Psoas muscle (tissue), 8 donors: ENCODE measurements at places on chromosomes 6 and 20.
A peak's percentile ranks its signal among the peaks of the same experiment; 100 is the strongest.

DNA sequence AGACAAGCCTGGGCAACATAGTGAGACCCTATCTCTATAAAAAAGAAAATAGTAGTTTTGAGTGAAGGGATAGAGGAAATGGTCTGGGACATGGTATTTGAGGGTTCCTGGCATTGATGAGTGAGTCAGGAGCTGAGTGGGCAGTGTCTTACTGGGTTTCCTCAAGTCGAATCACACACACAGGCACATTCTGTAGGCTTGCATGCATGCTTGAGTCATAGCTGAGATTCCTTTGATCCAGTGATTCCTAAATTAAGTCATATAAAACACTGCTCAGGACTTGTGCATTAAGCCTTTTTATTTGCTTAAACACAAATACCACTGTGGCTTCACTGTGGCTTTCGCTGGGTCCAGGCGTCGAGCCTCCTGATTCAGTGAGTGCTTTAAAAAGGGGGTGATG is 71.8 kb upstream of the TMEM181 start:
- DNase-seq = no peak

DNA sequence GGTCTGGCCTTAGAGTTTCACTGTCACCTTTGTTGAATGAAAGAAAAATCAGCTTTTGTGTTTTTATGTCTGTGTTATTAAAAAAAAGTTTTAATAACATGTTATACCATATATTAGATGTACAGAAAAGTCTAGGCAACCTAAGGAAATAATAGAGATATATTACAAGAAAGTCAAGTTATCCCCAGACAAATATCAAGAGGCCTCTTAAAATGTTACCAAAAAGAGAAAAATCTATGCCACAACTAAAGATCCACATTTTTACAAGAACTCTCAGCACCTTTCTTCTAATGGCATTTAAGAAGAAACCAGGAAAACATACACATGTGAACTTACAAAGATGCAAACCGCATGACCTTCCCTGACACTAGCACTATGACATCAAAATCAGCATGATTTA is 26.8 kb downstream of the RAMACL start:
- DNase-seq = no peak

DNA sequence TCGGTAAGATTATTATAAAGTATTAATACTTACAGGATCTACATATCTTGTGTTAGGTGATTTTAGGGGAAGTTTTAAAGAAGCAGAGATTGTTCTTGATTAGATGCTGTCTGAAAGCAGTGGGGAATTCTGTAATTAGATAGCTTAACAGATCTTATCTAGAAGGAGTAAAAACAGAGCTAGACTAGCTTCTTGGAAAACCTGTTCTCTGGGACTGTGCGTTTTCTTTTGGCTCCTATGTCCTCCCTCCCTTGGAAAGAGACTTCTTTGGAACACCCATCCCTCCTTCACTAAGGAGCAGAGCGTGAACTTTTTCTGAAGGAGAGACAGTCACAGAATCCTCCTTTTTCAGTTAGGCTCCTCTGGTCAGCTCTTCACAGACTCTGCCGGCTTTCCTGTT is 83.5 kb upstream of the ZNF184 start:
- no peak for DNase-seq

DNA sequence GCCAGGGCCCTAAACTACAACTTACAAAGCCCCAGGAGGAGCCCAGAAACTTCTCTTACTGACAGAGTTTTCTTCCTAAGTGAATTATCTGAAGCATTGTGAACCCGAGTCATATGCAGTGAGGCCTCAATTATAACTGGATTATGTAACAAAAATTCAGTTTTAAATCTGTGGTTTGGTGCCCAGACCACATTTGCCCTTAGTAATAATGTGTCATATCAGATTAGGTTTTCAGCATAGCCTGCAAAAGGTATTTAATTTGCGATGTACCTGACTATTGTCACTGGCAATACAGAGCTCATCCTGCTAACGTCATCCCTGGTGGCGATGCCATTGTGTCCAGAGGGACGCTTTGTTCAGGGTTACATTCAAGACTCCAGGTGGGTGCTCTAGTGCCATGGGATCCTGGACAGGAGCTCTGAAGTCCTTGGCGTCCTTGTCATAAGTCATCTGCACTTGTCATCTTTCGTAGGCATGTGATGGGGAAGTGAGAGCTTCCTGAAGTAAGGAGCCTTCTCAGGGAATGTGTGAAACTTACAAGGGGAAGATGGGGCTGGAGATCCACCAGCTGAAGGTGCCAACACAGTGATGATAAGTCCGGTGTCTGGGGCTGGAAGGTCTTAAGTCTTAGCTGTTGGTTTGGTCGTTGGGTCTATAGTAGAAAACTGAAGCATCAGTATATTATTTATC is 65.1 kb downstream of the HIVEP1 start:
- no peak for DNase-seq

DNA sequence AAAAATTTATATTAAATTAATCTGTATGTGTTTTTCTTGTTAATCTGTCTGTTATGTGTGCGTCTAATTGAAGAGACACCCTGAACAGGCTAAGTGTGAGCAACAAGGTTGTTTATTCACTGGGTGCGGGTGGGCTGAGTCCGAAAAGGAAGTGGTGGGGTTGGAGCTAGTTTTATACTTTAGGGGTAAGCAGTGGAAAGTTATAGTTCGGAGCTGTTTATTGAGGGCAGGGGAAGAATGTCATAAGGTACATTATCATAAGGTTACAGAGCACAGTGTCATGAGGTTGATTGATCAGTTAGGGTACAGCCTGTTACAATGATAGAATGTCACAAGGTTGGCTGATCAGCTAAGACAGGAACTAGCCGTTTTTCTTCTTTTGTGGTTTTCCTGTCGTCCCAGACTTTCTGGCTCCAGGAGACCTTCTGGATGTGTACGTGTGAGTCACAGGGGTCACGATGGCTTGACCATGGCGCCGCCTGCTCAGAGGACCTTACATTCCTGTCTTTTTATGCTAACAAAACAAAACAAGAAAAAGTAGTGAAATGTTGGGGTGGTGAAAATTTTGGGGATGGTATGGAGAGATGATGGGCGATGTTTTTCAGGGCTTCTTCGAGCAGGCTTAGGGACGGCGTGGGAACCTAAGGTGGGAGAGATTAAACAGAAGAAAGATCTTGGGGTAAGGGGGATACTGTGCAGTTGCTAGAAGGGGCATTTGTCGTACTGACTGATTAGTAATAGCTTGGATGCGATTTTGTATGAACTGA is 754.0 kb upstream of the ADGRB3 start:
- no peak for DNase-seq

- no peak for DNase-seq
Measured at GRCh38 chr6:158910484-158911440, 89.2 kb downstream of the RSPH3 start.

- DNase-seq = no peak
Measured at GRCh38 chr6:12993283-12993898, 276.8 kb downstream of the PHACTR1 start.

GRCh38 chr6:131654326-131654725 is 17.2 kb downstream of the ENPP3 start:
- DNase-seq = no peak

DNA sequence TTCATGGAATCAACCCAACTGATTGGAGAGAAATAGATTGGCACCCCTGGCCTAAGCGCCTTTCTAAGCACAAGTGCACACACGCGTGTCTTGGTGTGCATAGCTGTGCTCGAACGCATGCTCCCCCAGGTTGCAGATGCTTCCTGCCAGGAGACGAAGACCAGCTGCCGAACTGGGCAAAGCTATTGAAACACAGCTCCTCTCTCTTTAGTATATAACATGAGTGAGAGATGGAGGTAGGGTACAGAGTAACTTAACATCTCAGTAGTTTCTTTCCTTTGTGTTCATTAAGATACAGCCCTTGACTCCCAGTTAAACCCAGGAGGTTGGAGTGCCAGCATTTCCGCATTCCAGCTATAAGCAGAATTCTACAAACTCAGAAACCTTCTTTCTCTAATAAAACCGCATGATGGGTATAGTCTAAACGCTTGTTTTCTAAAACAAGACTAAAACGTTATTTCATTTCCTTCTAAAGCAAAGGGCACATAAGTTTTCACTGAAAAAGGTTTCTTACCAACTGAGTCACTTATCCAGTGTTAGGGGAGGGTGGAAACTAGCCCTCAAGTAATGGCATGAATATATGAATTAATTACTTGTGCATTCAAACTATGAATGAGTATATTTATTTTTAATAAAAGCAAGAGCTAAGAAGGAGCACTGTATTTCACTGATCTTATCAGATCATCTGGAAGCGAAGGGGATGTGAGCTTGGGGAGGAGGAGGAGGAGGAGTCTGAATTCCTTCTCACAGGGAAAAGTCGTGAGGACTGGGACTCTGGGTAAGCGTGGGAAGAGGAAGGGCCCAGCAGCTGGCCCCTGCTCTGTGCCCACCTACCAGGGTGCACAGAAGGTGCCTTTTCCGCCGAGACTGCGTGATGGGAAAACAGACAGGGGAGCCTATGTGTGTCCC is 179.2 kb downstream of the TMEM242 start:
- no peak for DNase-seq

- no peak for DNase-seq
Measured at GRCh38 chr20:7090811-7091210, 323.3 kb downstream of the BMP2 start.

DNA sequence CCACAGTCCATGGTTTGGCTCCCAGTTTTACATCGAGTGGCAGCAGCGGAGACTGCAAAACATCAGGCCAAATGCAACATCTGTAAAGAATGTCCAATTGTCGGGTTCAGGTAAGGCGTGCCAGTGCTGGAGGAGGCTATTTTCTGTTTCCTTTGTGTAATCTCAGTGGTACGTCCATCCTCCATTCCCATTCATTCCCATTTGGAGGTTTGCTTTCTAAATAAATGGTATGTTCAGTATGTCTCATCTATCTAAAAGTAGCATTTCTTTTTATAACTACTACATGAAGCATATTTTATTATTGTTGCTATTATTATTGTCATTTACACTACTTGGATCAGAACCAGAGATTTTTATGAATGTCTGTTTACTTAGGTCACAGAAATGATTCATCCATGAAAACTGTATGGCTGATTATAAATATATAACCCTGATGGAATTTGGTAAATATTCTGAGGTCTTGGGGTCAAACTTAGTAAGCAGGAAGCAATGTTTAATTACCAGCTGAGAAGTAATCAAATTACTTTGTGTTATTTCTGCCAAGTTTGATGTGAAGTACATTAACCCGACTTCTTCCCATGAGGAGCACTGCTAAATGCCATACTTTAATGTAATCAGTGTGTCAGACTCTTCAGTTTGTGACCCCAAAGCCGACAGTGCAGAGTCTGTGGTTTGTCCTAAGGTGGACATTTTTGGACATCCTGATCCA is 512.9 kb downstream of the UTRN start:
- DNase-seq = no peak

- no peak for DNase-seq
Measured at GRCh38 chr6:37113976-37114375, 56.0 kb upstream of the PIM1 start.

DNA sequence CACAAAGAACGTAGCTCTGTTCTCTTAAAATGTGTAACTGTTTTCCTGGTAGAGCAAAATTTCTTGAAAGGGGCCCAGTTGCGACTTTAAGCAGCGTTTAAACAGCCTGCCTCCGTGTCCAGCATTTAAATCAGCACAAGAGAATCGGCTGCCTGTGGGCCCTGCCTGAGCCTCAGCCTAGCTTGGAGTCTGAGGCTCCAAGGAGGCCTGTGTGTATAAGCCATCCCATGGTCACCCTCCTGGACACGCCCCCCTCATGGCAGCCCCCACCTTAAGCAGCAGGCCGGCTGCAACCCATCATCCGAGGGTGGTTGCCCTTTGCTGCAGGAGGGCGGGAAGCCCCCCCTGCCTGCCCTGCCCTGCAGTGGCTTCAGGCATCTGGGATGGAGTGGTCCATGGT is 18.9 kb downstream of the SDCBP2 start:
- no peak for DNase-seq

- DNase-seq = no peak
Measured at GRCh38 chr6:90537027-90537426, 49.8 kb downstream of the MAP3K7 start.

DNA sequence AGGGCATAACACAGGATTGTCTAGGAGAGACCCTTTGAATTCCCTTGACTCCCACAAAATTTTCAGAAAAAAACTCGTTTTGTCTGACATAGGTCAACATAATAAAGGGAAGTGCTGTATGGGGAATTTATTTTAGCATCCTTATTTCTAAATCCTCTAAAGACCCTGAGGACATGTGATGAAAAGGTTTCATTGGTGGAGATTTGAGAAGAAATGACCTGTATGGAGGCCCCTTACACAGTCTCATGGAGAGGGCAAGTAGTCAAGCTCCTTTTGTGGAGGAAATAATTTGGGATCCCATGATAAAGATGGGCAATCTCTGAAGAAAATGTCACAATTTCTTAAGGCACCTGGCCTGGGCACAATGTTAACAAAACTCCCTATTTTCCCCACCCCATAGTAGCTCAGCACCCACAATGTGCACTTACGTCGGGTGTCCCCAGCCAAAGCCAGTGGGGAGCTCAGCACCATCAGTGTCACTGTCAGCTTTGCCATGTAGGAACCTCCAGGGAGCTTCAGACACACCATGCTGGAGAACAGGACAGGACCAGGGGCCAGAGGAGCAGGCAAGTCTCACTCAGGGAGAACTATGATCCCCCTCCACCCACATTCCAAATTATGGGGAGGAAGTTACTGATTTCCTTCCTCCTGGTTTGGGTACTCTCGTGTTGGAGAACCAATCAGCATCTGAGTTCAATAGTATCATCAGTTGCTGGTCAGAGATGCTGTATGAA is at the start of gene HLA-DRB5:
HLA-DRB5 (minus strand) TSS at position 591 of the 734 bp plus-strand sequence; CDS start at position 528, 63 bp downstream.
- peak; percentile 45 for DNase-seq

DNA sequence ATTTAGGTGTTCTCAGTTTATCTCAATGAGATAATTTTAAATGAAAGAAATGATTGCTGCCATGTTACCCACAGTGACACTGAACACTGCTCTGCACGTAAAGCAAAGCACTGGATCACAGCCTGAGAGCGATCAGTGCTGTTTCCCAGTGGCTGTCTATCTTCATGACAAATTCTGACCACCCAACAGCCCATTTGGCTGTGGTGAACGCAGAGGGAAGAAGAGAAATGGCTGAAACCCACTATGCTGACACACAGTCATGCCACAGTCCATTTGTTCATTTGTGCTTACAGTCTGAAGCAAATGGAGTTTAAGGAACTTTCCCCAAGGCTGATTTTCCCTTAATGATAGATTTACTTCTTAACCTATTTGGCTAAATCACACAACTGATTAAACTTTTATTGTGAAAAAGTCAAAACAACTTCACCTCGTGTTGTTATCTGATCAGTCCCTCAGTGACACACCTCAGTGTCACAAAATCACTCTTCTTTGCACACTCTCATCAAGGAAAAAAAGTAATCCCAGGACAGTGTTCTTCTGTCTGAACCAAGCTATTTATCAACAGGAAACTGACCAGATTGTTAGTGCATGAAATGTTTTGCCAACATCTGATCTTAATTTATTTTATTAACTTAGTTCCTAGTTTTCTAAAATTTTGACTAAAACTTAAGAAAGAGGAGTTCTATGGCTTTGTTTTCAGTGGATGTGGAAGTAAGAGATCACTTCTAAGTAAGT is 225.1 kb downstream of the TBX18 start:
- no peak for DNase-seq

- DNase-seq = no peak
Measured at GRCh38 chr6:83860782-83861495, 1.4 kb downstream of the CYB5R4 start.

- no peak for DNase-seq
Measured at GRCh38 chr6:71137973-71138372, 150.6 kb upstream of the OGFRL1 start.

- no peak for DNase-seq
Measured at GRCh38 chr6:32146687-32147086, 5.1 kb downstream of the PRRT1 start.

GRCh38 chr20:7346562-7346961 is 579.1 kb downstream of the BMP2 start:
- no peak for DNase-seq
